ENCODE measurements at places on chromosomes 1 and 21.

GRCh38 chr21:41933313-41934079, 20.3 kb downstream of the C2CD2 start:
- peak; percentile 32 for DNase-seq

DNA sequence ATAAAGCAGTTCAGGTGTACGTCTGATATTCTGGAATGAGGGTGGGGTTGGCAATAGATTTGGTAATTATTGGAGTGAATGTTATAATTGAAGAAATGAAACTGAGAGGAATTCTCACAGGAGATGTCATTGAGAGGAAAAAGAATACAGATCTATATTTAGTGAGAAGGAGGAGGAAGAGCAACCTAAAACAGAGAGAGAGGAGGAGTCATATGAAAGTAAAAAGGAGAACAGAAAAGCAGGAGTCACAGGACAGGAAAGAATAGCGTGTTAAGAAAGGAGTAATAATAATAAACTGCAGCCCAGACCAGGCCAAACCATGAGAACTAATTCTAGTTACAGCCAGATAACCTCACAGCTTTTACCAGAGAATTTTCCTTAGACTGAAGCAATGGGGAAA, 62.7 kb upstream of the MROH9 start:
- no peak for DNase-seq

DNA sequence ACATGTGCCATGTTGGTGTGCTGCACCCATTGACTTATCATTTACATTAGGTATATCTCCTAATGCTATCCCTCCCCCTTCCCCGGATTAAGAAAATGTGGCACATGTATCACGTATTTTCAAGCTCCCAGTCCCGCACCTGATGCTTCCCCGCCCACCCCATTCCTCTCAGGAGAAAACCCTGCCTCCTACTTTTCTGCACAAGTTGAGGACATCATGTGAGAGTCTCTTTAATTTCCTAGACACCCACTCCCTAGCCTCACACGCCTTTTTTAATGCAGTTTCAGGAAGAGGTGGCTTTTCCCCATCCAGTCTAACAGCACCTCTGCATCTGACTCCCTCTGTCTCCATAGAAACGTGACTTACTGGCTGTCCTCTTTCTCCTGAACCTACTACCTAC, 58.2 kb upstream of the GOLT1A start:
- no peak for DNase-seq

- no peak for DNase-seq
Observed at GRCh38 chr1:174219606-174220370, 60.5 kb downstream of the RABGAP1L start.

DNA sequence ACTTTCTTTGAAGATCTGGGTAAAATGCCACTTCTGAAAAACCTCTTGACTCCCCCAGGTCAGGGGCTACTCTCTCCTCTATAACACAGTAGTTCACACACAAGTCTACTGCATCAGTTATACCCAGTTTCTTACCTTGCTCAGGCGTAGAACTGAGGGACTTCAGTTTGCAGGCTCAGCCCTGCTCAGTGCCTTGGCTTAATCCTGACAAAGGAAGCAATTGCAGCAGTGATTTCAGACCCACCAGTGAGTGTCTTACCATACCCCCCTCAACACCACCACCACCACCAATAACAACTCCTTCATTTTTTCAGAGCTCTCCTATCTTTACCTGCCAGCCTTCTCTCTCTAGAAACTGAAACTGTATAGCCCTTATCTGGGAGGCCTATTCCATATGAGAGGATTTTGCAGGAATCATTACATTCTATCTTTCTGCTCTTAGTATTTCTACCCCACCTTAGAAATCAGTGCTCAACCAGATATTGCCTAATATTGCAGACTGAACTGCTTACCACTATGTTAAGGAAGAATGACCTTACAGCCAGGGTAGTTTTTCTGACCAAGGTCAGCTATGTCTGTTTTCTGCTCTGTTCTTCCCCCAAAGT, 105.5 kb upstream of the S1PR1 start:
- no peak for DNase-seq

- DNase-seq, result no peak
Observed at GRCh38 chr1:185096531-185096930, 51.2 kb downstream of the RNF2 start.

- DNase-seq, result no peak
Observed at GRCh38 chr1:152811050-152811449, 721 bp upstream of the LCE1B start.

DNA sequence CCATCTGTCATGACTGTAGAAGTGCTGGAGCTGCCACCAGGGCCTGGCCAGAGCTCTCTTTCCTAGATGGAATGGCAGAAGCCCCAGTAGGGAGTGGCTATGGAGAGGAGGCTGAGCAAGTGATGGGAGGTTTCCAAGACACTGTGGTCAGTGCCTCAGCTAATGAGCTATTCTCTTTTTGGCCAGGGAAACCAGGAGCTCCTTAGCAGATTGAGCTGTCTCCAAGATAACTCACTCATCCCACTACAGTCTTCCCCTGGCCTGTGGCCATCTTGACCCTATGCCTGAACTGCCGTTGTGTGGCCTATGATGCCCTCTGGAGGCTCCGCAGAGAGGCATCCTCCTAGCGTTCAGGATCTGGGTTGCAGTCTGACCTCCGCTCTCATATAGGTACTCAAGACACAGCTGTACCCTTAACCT, 60.5 kb downstream of the ERI3 start:
- DNase-seq, result peak; percentile 58

DNA sequence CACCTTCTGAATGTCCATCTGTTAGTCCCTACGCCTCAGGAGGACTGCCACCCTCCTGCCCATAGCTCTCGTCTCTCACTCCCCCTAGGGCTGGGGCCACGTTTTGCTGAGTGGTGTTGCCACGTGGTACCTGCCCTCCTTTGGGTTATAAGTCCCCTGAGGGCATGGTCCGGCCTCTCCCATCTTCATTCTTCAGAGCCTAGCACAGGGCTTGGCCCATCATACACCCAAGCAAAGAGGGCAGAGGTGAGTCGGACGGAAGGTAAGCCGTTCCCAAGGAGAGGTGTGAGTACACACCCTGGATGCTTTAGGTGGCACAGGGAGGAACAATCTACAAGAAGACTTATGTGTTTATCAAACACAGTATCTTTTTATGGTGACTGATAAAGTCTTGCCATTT, 10.9 kb downstream of the PADI2 start:
- DNase-seq, result no peak

DNA sequence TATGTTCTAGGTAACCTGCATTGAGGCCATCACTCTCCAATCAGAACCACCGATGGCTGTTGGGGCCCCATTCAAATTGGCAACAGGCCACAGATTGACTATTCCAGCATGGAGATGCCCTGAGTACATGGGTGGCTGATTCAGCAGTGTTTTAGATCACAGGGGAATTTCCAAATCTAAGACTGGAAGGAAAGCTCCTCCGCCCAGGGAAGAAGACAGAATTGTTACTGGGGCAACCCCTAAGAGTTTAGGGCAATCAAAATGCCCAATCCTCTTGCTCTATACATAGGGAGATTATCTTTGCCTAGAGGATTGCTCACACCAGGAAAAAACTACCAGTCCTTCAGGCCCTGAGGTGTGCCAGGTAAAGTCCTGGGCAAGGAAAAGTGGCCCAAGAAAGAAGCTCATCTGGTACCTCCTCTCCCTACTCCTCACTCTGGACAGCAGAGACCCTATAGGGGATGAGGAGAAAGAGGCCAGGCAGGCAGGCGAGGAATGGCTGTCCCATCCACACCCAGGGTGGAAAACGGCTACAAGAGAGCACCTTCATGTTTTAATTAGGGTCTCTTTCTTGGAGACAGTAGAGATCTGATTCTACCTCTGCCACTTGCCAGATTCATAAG, 5.8 kb downstream of the S100A8 start:
- no peak for DNase-seq

GRCh38 chr21:43603233-43603626, 56.1 kb downstream of the HSF2BP start:
- DNase-seq, result no peak

DNA sequence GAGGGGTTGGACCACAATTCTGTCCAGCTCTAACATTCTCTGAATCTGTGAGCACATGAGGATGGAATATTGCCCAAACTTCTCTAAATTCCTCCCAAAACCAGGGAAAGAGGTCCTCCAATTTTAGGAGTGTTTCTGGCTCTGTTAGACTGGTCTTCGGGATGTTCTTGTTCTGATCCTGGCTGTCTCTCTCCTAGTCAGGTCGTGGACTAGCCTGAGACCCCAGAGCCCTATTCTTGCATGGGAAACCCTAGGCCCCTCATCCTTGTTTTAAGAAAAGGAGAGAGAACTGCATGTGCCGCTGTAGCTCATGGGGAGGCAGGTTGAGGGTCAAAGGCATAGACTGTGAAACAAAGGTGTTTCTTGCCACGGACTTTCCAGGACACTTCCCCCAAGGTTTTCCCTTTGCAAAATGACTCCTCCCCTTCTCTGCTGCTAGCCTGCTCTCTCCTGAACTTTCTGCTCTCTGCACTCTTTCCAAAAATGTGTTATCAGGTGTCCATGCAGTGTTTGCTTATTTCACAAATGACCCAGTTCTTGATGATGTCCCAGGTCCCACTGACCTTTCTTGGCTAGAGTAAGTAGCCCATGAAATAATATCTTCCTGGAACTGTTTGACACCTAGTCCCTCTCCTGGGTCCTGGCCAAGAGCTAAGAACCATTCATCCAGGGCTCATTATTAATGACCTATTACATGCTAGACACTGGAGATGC, 29.3 kb upstream of the RD3 start:
- no peak for DNase-seq

DNA sequence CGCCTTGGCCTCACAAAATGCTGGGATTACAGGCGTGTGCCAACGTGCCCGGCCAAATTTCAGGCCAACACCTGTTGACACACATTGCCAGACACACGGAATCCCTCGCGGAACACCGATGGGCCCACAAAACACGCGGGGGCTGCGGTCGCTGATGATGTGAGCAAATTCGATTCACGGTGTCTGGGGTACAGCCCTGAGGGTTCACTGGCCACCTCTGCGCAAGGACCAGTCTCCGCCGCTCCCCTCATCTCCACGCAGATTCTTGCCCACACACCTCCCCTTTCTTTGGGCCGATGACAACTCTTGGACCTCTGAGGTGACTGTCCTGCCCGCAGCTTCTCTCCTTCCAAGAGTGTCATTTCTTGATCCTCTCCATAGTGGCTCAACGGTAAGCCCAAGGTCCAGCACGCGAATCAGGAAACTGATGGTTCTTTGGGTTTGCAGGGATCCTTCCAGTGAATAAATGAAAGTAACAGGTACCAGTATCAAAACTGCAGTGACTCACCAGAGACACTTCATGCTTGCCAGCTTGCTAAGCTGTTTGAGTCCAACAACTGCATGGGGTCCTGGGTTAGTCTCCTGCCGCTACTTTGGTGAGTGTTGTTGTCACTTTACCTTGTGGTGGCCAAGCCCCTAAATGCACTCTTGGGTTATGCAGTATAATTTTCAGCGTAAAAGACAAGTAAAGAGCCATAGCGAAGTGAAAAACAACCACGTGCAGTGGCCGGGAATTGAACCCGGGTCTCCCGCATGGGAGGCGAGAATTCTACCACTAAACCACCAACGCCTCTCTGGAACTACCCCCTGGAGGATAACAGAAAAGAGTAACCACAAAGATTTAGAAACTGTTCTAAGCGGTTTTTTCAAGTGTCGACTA, 11.0 kb upstream of the RNU1-3 start:
- DNase-seq, result peak; percentile 83

DNA sequence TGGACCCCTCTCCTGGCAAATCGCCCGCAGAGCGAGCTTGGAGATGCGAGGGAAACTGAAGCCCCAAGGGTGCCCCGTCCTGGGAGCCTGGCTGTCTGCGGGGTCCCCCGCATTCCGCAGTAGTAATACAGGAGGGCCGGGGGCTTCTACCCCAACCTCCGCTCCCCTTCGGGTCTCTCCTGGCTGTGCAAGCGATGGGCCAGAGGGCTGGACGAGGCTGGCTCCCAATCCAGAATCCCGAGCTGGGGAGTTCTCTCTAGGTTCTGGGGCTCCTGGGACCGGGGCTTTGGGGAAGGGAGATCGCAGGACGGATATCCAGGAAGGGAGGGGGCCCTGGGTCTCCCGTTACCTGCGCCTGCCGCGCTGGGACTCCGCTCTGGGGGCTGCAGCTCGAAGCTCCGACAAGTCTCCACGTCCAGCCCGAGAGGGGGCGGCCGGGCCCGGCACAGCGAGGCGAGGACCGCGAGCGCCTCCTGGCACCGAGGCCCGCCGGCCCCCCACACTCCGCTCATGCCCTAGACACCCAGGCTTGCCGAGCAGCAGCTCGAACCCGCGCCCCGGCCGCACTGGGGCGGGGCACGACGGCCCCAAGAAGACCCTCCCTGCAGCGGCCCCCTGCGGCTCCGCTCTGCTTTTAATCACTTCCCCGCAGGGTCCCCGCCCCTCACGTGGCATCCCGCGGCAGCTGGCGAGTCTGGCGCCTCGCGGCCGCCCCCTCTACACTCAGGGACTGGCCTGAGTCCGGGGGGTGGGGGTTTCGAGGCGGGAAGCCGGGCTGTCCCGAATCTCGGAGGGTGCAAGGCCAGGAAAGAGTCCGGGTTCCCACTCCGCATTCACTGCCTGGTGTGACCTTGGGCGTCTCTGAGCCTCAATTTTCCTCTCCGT, at the start of gene SYT6:
Gene SYT6 (minus strand): TSS at position 609 of the 885 bp plus-strand sequence. CDS start 97 bp downstream, at position 512.
- no peak for DNase-seq

DNA sequence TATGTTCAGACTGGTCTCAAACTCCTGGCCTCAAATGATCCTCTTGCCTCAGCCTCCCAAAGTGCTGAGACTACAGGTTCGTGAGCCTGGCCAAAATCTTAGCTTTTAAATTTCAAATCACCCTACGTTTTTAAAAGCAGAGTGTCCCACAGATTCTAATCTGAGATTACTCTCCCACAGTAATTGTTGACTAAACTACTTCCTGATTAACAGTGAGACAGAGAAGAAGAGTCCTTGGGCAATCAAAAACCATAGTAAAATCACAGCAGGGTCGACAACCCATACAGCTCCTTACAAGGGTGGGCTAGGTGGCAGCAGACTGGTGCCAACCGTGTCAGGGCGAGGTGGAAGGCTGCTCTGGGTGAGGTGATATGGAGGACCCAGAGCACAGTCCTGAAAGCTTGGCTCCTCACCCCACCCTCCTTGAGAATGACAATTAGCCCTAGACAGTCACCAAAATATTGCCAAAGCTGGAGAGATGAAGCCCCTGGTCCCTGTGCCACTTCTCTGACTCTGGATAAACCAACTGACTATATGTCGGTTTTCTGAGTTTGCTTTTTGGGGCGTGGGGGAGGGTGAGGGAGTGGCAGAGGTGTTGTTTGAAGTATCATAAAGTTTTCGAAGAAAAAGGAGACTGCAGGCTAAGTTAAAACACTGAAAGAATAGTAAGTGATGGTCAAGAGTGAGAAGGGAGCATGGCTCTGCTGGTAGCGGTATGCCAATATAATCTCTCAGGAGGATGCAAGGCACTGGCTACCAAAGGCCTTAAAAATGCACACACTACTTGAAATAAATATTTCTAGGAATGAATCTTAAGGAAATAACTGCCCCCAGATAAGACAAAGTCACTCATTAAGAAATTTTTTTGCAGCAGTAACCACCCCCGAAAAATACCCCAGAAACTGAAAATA, 86.8 kb downstream of the SLC45A1 start:
- no peak for DNase-seq

- DNase-seq, result peak; percentile 52
Observed at GRCh38 chr21:21373969-21374368, 375.8 kb downstream of the NCAM2 start.

DNA sequence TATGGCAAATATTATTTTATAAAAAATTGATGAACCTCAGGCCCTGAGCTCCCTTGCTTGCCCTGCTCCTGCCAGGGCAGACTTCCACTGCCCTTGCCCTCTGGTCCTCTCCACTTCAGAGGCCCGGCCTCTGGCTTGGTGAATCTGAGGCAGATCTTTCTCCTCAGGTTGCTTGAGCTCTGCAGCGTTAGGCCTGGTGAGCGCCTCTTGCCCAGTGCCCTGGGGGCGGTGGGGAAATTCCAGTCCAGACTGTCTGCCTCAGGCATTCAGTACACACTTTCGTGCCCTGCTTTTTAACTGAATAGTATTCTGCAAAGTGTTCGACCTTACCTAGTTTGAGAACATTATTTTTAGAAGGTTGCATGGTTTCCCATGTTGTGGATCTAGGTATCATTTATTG, 98.2 kb downstream of the PCBP3 start:
- DNase-seq, result no peak

All from SK-MEL-5 (cell line).